Lung microvascular endothelial cell (primary cell): ENCODE measurements at places on chromosomes 2 and 18. TPM values are rescaled to one million over a fixed set of nuclear protein-coding genes. Genes with fewer than 3 reads are reported as not detected.

CNGA3 gene
- not detected in 2 replicates for total RNA-seq

ABCG8 gene
- total RNA-seq, result not detected in 2 replicates

CABLES1 gene
- total RNA-seq, result 29.9 and 74.8 TPM in 2 replicates

GRCh38 chr2:237653776-237654558 lies 26.6 kb downstream of the LRRFIP1 start:
- DNase-seq, result no peak

DNA sequence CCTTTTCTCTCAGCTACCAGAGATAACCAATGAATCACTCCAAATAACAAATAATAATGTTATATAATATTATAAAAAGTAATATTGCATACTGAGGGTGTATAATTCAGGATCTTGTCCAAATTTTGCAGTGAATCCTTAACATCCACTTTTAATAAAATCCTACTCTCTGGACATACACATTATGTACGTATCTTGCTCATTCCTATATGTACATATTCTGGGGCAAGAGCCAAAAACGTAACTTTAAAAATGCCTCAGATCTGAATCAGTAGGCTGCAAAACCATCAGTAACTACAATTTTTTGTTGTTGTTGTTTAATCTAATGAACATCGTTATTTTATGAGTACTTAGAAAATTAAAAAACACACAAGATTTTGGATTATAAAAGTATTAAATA lies 65.3 kb downstream of the SMAD2 start:
- DNase-seq, result no peak

- DNase-seq, result peak; percentile 10
These were observed 16.9 kb downstream of the ERCC3 start for GRCh38 chr2:127277028-127277427.

GRCh38 chr2:224952936-224953657 lies 89.2 kb downstream of the DOCK10 start:
- no peak for DNase-seq
